Activated CD4-positive, alpha-beta T cell treated with anti-CD3 and anti-CD28 coated beads for 4 hours (primary cell): ENCODE measurements at places on chromosomes 16 and 17.

- no peak for DNase-seq
These were observed 4.7 kb upstream of the SLC13A2 start for GRCh38 chr17:28468781-28469180.

DNA sequence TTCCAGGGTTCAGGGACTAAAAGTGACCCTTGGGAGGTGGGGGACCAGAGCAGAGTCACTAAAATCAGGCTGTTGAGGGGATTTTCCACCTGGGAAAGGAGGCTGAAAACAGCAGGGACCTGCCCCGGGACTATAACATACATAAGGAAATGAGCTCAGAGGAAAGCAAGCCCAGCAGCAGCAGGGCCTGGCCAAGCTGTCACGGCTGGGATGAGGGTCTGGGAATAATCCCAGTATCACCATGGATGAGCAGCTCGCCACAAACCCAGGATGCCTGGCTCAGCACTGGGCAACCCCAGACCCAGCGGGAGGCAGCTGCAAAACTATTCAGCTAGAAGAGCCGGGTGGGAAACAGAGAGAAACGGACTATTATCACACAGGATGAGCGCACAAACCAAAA, 72.4 kb downstream of the RPH3AL start:
- no peak for DNase-seq

- no peak for DNase-seq
These were observed 294.5 kb downstream of the SNX29 start for GRCh38 chr16:12271006-12271405.

DNA sequence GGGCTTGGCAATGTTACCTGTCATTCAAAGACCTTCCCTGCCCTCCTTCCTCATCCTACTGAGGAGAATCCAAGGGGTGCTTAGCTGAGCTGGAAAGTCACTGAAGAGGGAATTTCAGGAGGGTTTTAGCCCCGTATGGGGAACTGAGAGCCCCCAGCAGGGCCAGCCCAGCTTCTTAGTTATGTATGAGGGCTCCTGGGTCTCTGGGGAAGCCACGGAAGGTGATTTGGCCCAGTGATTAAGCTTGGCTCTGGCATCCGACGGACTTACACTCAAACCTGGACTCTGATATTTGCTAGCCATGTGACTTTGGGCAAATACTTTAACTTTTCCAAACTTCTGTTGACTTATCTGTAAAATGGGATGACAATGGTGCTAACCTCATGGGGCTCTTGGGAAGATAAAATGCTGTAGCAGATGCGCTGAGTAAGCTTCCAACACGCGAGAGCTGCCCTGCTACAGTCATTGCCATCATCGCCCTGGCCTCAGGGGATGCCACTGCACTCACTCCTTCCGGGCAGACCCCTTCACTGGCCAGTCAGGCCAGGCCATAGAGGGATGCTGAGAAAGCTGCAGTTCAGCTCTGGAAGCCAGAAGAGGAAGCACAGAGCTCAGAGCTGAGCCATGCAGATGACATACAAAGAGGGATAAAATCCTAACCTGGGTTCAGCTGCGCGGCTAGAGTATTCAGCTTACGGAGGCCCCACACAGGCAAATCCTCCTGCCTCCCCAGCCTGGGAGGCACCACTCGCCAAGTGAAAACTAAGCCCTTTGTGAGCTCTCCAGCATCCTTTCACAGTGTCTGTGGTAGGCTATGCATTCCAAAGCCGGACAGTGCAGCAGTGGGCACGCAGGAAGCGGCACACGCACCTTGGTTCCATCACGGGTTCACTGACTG, 44.9 kb upstream of the PIK3R6 start:
- no peak for DNase-seq

- DNase-seq: no peak
These were observed 22.6 kb downstream of the RNF213 start for GRCh38 chr17:80283116-80283852.

GRCh38 chr16:12079412-12079965, 103.0 kb downstream of the SNX29 start:
- no peak for DNase-seq

DNA sequence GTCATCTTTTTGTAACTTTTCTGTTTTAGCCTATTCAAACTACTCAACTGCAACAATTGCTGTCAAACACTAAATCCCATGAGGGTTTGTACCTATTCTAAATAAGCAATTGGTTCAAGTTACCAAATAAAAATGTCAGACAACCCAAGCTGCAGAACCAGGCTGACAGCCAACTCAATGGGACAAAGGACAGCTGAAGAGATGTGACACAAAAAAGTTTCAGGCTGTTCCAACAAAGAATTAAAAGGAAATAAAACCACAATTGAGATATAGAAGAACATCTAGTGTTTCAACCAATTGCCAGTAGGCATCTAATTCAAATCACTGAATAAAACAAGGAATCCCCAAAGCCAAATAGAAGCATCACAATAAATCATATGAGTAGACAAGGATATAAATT, 49.3 kb downstream of the GRB7 start:
- DNase-seq: no peak
